ENCODE measurements at places on chromosomes 4 and X.

DNA sequence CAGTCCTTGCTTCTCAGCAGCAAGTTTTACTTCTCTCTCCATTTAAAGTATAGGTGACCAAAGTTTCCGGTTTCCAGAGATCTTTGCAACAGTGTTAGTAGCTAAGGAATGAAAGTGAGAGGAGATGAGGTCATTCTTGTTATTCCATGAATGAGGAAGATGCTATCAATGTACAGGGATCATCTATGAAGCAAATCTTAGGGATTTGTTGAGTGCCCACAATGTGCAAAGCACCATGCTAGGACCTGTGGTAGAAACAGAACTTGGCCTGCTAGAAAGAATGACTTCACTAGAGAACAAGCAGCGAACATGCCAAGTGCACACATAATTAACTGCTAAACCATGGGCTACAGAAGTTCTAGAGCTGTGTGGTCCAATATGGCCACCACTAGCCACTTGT is 112.5 kb downstream of the MID1 start:
- peak; percentile 22 for DNase-seq

DNA sequence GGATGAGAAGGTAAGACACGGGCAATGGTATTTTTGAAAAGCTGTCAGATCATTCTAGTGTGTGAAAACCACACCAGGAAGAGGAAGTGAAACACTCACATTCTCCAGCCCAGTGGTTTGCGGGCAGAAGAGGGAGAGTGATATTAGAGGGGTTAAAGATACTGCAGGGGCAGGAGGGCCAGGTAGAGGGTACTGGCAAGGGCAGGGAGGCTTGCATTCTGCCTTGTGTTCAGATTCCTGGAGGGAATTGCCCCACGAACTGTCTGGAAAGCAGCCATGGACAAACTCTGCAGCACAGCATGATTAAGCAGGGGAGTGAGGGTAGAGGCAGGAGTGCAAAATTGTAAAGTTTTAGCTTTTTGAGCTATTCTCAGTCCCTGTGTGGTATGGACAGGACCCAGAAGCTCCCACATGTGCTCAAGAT is 30.9 kb downstream of the NIPAL1 start:
- no peak for DNase-seq

DNA sequence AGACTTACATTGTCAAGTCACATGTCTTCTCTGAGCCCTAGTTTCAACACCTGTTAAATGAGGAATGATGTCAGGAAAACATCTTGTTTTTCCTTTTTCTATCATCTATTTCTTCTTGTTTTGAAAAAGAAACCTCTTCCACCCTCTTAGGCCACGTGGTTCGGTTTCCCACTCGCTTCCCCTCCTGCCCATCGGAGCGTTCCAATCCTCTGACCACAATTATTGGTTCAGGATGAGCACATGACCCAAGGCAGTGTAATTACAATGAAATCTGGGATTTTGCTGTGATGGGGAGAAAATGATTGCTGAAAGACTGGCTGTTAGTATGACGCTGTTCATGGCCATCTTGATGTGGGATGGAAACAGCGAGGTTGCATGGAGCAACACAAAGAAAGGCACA is 186.7 kb downstream of the UNC5C start:
- DNase-seq = no peak

GRCh38 chr4:129176864-129177263 is 80.9 kb downstream of the C4orf33 start:
- DNase-seq = no peak

- DNase-seq = no peak
Observed at GRCh38 chrX:79630033-79631009, 263.2 kb upstream of the ITM2A start.

DNA sequence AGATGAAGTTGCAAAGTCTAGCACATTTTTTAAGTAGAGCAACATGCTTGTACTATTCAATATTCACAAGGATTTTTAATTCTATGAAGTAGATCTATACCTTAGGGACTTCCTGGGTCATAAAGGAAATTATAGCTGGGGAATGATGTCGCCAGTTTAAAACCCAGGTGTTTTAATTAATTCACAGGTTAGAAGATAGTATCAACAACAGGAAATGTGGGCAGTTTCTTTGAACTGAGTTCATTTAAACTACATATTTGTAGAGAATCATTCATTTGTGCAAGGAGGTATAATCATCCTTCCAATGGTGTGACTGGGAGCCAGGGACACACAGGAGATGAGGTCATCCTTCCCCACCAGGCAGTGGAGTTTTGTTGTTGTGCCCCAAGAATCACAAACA is 181.3 kb upstream of the KLF3 start:
- DNase-seq = no peak

DNA sequence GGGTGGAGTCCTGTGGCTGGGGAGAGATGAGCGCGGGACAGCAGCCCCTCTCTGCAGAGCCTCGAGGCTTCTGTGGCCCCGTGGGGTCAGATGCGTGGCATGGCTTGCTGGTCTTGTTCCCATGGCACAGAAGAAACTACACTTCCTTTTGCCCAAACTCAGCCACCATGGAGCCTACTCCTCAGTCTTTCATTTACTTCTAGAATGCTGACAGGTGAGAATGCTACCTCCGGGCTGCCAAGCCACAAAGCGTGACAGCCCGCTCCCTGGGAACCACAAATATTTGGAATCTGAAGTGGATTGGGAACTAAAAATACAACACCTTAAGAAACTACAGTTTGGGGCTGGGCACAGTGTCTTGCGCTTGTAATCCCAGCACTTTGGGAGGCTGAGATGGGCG is 98.0 kb downstream of the TRAPPC11 start:
- DNase-seq = no peak

- no peak for DNase-seq
Observed at GRCh38 chr4:167428156-167428555, 193.9 kb upstream of the SPOCK3 start.

GRCh38 chrX:534804-535203 is 95.8 kb upstream of the SHOX start:
- no peak for DNase-seq

DNA sequence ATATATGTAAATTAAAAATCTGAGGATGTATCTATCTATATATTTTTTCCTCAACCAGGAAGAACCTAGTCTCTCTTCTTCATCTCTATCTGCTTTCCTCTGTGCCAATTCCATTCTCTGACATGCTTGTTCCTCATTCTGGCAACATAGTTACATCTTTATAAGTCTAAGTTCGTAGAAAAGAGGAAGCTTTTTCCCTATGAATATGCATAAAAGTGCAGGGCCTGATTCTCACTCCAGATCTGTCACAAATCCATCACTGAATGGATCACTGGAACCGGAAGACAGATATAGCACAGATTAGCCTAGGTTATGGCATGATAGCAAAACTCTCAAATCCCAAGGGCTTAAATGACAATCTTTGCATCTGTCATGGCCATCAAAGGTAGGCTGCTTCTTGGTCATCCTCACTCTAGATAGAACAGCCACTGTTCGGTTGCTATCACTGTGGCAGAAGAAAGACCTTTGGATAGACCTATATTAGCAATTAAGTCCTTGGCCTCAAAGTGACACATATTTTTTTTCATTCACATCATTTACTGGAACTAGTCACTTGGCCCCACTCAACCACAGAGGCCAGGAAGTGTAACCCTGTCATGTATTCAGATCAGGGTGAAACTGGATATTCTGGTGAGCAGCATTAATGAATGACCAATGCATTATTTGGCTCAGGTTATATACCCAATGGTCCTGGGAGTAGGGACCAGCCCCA is 22.2 kb downstream of the DTHD1 start:
- DNase-seq = no peak

DNA sequence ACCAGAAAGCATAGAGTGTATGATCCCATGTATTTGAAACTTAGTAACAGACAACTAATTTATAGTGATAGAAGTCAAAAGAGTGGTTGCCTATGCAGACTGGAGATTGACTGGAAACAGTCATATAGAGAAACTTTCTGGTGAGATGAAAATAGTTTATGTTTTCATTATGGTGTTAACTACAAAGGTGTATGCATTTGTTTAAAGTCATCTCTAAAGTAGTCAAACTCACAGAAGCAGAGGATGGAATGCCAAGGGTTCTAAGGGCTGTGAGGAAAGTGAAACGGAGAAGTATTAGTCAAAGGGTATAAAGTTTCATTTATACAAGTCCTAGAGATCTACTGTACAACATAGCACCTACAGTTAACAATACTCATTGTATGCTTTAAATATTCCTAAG is 45.8 kb downstream of the ENOX2 start:
- DNase-seq = no peak

- DNase-seq = peak; percentile 79
Observed at GRCh38 chr4:140103676-140104075, 50.3 kb downstream of the MAML3 start.

DNA sequence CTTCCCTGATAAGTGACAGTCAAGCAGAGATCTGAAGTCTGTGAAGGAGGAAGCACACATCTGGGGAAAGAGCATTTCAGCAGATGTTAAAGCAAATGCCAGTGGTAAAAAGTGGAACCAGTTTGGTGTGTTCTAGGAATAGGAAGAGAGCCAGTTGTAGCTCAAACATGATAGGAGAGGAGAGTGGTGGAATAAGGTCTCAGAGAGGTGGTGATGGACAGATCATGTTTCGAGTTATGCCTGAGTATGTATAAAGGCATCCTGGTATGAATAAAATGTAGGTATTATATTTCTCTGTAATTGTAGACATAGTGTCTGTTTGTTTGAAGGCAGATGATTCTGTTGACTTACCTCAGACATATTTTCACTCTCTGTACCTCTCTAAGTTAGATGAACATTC is 89.1 kb downstream of the LARP7 start:
- DNase-seq = no peak

DNA sequence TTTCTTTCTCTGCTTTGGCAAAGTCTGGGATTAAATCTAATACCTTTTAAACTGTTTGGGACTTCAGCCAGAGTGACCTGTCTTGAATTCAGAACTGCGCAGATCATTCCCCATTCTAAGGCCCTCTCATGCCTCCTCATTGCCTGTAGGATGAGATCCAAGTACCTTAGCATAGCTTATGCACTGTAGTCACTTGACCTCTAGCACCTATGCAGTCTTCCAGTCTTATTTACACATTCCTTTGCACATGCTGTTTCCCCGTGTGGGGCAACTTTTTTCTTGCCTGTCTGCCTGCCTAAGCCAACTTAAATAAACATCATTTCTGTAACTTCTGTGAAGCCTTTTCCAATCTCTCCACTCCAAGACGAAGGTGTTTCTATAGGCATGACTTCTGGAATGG is 68.4 kb downstream of the AR start:
- peak; percentile 18 for DNase-seq

Measured in fibroblast of skin of scalp (primary cell).